Activated B cell treated with CpG ODN at 0.5 μM for 24 hours (primary cell): ENCODE measurements at places on chromosomes 12 and 14.

- DNase-seq, result no peak
Measured at GRCh38 chr12:76007640-76008039, 23.9 kb downstream of the PHLDA1 start.

DNA sequence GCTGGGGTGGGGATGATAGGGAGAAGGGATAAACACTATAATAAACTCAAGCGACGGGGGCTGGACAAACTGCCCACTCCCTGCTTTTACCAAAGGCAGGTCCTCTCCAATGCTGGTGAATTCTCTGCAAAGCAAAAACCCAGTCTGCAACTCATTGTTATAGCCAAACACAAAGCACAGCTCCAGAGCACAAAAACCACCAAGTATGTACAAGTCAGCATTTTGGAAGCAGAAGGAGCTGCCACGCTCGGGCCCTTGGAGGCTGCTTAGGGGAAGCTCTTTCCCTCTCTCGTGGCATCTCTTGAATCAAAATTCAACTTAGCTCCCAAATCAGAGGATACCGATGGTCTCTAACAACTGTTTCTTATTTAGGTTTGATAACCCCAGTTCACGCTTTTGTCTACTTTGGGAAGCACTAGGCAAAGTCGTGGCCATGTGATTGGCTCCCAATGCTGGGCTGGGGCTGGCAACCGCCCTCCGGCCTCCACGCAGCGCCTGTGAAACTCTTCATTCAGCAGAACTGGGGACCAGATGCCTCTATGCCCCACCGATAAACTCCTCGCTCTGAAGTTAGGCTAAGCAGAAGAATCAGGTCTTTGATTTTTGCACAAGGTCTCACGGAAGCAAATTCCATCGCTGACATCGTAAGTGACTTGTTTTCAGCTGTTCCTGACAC is 158.5 kb upstream of the FOXN3 start:
- DNase-seq, result no peak

DNA sequence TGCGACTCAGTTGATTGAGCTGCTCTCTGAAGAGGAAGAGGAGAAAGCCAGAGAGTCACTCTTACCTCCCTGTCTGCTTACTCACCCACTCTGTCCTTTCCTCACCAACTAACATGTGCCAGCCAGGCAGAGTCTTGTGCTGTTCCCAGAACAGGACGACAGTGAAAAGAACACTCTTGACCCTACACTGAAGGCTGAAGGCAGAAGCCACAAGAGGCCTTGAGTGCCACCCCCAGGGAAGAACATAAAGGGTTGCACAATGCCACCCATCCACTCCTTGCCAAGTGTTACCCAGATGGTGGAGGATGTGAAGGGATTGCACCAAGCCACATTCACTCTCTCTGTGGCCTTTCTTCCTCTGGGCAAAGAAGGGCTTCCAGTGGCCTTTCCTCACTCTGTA is 12.8 kb downstream of the ABHD4 start:
- no peak for DNase-seq

- DNase-seq, result no peak
Measured at GRCh38 chr12:95605875-95606274, 54.6 kb upstream of the USP44 start.

- DNase-seq, result no peak
Measured at GRCh38 chr14:80049055-80049454, 162.2 kb downstream of the DIO2 start.

DNA sequence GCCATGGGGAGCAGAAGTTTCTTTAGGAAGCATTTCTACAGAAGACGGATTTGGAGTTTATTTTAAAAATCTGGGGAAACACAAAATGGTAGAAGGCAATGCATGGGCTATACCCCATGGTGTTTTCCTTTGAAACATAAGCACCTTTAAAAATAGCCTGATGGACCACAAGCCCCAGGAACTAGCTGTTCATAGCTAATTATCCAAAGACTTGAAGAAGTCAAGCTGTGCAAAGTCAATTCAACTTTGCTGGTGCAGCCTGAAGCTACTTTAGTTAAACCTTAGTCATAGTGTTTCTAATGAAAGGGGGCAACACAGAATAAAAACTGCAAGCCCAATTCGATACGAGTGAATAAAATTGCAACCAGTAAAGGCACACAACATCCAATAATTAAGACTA is 732.5 kb downstream of the GALC start:
- no peak for DNase-seq

DNA sequence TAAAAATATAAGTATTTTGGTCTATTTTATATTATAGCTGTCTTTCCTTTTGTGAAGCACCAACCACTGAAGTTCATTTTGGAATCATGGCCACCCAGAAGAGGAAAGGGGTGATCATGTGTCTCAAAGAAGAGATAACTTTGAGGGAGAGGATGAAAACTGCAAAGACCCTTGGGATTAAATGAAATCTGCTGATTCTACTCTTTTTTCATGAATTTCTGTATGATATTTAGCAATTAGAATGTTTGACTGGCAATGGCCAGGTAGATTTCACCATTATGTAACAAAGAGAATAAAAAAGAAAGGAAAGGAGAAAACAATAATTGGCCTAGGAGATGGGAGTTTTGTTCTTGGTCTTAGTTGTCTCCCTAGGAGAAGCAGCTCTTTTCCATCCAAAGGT is 350.8 kb downstream of the EMP1 start:
- DNase-seq, result no peak

- no peak for DNase-seq
Measured at GRCh38 chr12:17853054-17853453, 236.9 kb downstream of the RERGL start.

GRCh38 chr14:52015411-52016030 is 26.2 kb downstream of the RTRAF start:
- DNase-seq, result no peak

DNA sequence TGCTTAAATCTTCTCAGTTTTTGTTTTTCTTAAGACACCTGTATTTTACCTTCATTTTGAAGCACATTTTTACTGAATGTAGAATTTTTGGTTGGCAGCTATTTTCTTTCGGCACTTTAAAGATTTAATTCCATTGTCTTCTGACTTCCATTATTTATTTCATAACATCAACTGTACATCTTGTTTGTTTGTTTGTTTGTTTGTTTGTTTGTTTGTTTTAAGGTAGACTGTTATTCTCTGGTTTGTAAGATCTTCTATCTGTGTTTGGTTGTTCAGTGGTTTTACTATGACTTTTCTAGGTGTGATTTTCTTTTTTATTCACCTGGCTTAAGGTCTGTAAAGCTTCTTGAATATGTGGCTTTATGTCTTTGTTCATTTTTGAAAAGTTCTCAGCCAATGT is 61.9 kb downstream of the IFT81 start:
- DNase-seq, result no peak

DNA sequence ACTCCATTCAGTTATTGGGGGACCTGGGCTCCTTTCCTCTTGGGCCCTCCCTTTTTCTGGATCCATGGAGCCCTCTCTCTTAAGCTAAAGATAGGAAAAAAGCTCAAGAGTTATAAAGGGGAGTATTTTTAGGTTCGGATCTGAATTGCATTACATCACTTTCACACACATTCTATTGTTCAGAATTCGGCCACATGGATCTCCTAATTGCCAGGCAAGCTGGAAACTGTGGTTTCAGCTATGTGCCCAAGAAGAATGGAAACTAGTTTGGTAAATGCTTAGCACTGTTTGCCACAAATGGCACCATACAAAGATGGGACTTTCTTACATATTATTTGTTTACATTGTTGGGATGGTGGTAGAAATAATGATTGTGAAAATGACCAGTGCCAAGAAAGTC is 145.6 kb downstream of the LRIG3 start:
- no peak for DNase-seq

DNA sequence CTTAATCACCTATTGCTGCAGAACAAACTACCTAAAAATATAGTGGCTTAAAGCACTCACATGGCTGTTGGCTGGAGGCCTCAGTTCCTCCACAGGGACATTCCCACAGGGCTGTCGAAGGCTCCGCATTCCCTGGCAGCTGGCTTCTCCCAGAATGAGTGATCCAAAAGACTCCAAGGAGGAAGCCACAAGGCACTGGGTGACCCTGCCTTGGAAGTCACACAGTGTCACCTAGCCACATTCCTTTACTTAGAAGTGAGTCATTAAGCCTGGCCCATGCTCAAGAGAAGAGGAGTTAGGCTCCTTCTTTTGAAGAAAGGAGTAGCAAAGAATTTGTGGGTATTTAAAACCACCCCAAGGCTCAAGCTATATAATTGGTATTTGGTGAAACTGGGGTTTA is 63.9 kb upstream of the MAP1LC3B2 start:
- no peak for DNase-seq

GRCh38 chr14:95255487-95255886 is 64.2 kb downstream of the CLMN start:
- no peak for DNase-seq

DNA sequence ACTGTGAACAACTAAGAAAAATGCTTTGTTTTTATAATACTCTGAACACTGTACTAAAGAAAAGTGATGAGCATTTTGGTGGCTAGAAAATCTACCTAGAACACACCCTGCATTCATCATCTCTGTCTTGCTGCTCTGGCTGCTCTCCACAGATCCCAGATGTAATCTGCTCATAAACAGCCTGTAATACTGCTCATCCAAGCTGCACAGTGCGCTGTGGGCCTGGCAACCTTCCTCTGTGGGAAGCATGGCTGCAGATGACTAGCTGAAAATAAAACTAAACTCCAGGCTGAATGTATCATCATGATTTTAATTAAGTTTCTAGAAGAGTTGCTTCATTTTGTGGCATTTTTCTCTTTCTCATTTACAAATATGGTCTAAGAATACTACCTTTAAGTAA is 200.7 kb downstream of the SLC2A13 start:
- DNase-seq, result no peak

DNA sequence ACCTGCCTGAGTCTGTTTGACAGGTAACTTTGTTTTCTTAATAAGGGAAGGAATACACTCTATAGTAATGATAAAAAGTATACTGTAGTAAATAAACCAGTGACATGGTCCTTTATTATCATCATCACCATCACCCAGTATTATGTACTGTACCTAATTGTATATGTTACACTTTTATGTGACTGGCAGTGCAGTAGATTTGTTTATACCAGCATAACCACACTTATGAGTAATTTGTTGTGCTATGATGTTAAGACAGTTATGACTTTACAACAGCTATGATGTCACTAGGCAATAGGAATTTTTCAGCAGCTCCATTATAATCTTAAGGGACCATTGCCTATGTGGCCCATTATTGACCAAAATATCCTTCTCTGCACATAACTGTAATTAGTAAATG is 155.0 kb downstream of the NUBPL start:
- no peak for DNase-seq

DNA sequence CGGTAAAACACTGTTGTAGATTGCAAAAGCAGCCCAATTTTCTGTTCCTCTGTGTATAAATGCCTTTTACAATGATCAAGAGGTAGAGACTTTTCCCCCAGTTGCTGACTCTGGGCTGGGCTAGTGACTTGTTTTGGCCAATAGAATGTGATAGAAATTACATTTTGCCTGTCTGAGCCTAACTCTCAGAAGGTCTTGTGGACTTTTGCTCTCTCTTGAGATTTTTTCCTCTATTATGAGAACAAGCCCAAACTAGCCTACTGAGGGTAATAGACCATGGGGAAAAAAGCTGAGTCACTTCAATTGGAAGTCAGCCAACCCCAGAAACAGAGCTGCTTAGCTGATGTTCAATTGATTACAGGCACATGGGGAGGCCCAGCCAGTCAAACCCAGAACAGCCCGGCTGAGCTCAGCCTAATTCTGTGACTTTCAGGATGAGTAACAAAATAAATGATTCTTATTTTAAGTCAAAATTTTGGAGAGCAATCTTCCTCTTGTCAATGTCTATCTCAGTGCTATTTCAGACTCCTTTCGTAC is 61.4 kb downstream of the MYF5 start:
- no peak for DNase-seq

- no peak for DNase-seq
Measured at GRCh38 chr12:55612646-55613045, 24.0 kb upstream of the OR10P1 start.

DNA sequence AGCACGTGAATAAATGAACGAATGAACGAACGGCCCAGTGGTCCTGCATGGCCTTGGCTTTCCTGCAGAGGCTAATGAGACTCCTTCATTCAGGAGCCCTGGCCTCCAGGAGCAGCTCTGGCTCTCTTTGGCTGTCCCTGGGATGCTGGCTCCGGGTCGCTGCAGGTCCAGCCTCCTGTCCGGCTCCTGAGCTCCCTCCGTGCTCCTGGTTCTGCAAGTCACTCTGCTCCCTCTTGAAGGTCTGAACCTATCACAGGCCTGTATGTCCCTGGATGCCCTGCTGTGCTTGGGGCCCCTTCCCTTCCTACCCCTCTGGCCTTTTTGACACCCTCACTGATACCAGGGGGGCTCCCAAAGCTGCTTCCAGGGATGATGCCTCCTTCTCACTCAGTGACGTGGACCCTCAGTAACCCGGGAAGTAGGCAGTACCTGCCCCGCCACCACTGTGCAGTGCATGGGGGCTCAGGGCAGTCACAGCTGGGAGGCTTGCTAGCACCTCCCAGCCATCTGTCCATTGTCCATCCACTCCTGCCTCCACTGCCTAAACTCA is 133.7 kb upstream of the C14orf180 start:
- no peak for DNase-seq

DNA sequence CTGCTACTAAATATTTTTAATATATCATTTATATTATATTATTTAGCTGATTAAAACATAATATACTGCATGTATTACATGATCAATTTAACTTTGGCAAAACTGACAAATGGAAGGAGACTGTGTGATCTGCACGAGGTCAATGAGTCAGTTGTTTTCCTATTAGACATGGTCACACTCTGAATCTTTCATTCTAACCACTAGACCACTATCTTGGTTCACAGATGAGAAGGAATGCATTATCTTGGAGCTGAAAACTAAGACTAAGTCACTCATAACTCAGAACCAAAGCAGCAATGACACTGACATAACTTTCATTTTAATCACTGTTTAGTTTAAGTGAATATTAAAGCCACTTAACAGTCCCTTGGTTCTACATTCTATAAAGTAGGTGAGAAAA is 37.4 kb downstream of the GNPTAB start:
- DNase-seq, result no peak

DNA sequence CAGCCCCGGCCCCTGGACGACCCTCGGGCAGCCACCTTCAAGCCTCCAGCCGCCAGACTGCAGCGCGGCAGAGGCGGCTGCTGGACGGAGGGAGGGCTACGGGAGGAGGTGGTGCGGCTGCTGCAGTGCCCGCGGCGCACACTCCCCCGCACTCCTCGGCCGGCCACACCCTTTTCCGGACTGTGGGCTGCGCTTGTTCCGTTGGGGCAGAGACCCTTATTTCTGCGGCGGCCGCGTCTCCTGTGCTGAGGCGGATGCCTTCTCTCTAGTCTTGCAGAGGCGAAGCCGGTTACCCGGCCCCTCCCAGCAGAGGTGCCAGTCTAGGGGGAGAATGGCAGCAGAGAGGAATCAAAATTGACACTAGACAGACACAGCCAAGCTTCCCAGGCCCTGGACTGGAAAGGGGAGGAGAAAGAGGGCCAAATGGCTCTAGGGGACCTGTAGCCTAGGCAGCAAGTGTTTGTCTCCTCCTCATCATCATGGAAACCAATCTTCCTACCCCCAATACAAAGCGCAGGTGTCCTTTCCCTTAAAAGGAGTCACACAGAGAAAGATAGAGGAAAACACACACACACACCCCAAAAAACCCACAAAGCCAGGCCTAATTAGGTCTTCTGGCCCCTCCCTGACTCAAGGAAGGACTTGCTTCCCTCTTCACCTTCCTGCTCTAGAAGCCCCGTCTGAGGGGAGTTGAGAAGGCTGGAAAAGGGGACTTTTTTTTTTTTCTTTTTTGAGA is 1.3 kb downstream of the ESYT1 start:
- DNase-seq, result peak; percentile 63

GRCh38 chr12:106110626-106111300 is 28.0 kb downstream of the NUAK1 start:
- DNase-seq, result no peak
